ENCODE measurements at places on chromosomes 6 and 20.

- DNase-seq: no peak
Measured at GRCh38 chr6:17505062-17505476, 95.0 kb upstream of the FAM8A1 start.

DNA sequence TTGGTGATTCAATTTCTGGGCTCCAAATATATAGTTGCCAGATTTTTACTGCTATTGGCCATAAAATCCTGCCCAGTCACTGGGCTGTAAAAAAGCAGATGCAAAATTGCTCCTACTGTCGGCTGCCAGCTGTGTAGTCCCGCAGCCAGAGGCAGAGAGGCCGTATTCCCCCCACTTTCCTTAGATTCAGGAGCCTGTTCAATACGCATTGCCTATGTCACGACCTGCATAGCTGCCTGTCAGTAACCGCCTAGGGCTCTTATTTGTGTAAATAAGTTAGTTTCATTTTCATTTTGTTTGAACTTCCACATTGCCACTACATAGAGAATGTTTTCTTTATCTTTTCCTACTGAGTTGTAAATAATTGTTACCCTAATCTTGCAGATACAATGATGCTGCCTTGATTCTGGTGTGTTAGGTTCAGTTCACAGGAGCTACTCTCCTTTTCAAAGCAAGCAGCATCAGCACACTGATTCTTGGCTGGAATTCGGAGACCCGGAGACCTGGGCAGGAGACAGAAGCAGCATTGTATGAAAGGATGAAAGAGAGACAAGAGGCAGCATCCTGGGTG lies 46.0 kb upstream of the UST start:
- DNase-seq: peak; percentile 32

GRCh38 chr6:167588920-167589614 lies 237.6 kb upstream of the AFDN start:
- DNase-seq: no peak

DNA sequence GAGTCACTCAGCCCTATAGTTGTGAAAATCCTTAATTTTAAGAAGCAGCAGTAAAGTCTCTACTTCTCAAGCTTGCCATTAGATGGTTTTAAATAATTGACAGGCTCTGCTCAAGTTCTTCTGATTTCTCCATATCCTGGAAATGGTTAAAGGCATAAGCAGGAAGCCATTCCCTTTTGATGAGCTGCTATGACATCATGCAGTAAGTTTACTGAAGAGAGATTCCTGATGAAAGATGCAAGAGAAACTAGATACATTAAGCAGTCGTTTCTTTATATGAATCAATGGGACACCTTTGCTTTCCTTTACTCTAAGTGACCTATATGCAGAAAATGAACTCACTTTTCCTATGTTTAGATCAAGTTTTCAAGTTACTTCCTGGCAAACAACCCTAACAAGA lies 9.8 kb downstream of the POPDC3 start:
- no peak for DNase-seq

DNA sequence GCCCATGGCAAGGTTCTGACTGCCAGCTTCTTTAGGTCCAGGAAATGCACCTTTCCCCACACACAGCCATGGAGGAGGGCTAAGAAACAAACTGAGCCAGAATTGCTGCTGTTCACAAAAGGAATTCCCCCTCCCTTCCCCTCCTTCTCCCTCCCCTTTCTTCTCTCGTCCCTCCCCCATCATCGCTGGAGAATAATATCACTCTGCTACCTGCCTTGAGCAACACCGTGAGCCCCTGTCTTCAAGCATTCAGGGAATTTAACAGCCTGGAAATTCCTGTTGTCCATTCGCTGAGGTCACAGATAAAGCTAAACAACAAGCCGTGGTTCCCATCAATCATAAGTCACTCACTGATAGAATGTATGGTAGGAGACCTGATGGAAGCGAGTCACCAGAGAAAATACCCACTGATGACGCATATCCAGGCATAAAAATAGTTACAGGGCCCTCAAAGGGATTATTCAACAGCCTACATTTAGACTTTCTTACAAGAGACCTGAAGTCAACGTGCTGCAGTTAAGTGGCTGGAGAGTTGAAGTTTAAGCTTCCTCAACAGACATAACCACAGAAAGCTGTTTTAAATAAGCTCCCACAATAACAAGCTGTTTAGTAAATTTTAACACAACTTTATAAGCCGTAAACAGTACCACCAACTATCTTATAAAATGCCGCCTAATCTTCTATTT lies 59.7 kb downstream of the HIVEP2 start:
- peak; percentile 87 for DNase-seq

GRCh38 chr6:74510878-74511277 lies 695.0 kb downstream of the COL12A1 start:
- no peak for DNase-seq

- no peak for DNase-seq
Measured at GRCh38 chr6:166567107-166567506, 19.4 kb downstream of the RAMACL start.

- no peak for DNase-seq
Measured at GRCh38 chr6:108574457-108575141, 13.9 kb downstream of the FOXO3 start.

DNA sequence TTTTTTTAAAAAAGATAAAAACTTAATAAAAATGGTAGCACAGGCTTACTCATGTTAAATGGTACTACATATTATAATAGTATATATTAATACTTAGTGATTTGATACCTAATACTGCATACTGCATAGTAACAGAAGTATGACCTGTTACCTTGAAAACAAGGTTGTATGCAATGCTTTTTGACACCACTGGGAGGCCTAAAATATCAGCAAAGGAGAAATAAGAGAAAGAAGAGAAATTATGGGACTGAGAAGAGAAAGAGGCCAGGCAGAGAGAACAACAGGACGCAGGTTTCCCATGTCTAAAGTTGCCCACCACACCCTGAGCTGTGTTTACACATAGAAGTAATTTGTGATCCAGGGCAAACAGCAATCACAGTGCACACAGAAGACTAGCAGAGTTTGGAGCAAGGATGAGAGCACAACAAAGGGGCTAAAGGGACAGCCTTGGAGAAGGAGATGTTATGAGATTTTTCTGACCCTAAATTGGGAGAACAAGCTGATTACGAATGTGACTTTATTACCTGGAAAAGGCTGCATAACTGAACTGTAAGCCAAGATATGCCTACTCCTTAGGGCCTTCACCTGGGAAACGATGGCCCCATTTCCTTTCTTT lies 73.2 kb downstream of the ROS1 start:
- no peak for DNase-seq

- no peak for DNase-seq
Measured at GRCh38 chr20:43824309-43825050, 90.2 kb upstream of the TOX2 start.

GRCh38 chr6:89324304-89324703 lies 9.2 kb upstream of the GABRR2 start:
- DNase-seq: no peak

- DNase-seq: no peak
Measured at GRCh38 chr6:169794317-169795055, 43.1 kb downstream of the ERMARD start.

GRCh38 chr6:4350567-4351519 lies 215.5 kb upstream of the ECI2 start:
- no peak for DNase-seq

- DNase-seq: no peak
Measured at GRCh38 chr20:21601799-21602198, 87.9 kb upstream of the NKX2-2 start.

- DNase-seq: no peak
Measured at GRCh38 chr6:28673787-28674671, 148.3 kb downstream of the GPX5 start.

DNA sequence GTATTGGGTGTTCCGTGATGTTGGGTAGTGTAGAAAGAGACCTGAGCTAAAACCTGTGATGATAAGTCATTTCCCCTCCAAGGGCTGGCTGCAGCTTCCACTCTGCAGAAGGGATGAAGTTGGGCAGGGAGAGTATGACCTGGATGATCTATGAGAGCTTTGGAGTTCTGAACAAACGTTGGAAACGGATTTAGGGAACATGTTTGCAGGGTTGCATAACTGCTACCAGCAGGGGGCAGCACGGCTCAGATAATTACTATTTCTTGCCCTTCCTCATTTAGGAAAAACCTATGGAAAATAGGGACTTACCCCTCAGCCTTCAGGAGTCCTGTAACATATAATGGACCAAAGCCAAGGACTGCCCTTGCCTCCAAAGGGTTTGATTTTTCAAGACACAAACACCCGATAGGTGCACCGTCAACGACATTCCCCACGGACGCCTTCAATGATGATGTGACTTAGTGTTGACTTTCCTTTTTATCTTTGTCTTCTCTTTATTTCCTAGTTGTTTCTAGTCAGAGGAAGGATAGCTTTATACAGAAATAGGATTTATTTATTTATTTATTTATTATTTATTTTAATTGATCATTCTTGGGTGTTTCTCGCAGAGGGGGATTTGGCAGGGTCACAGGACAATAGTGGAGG lies 164.9 kb upstream of the SASH1 start:
- no peak for DNase-seq

DNA sequence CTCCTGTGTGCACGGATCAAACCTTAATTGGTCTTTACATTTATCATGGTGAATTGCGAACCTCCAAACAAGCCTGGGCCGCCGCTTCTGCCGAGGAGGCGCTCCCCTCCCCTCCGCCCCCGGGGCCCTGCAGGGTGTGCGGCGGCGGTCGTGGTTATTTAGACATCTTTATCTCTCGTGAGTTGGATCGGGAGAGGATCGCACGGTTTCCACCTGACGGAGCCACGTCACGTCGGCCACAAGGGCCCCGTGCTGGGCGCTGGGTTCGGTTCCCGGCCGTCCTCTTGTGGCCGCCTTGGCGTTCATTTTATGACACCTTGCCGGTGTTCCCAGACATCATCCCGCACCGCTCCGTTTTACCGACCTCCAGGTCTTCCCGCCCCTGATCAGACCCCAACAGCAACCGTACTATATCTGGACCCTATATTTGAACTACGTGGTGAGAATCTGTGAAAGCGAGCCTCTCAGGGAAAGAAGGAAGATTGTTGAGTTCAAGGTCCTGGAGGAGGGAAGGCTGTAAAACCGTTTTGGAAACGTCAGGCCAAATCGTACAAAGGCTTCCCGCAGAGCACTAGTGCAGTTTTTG lies 1.3 kb upstream of the CNR1 start:
- no peak for DNase-seq

GRCh38 chr6:37459981-37460800 lies 27.2 kb downstream of the CMTR1 start:
- no peak for DNase-seq

GRCh38 chr6:131688286-131688685 lies 12.9 kb downstream of the OR2A4 start:
- no peak for DNase-seq

DNA sequence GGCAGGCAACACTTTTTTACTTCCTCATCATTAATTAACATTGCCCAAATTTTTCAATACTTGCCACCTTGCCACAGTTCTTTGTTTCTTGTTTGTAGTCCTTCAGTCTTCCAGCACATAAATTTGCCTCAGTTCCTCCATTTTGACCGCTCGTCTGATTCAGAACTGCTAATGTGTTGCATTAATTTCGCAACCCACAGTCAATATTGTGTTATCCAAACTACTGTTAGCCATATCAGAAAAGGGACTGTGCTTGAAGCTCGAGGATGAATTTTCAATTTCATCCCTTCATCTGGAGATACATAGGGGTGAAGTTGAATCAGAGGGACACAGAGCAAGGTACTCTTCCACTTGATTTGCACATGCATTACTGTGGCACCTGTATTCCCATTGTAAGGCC lies 421.5 kb downstream of the CDKAL1 start:
- no peak for DNase-seq

DNA sequence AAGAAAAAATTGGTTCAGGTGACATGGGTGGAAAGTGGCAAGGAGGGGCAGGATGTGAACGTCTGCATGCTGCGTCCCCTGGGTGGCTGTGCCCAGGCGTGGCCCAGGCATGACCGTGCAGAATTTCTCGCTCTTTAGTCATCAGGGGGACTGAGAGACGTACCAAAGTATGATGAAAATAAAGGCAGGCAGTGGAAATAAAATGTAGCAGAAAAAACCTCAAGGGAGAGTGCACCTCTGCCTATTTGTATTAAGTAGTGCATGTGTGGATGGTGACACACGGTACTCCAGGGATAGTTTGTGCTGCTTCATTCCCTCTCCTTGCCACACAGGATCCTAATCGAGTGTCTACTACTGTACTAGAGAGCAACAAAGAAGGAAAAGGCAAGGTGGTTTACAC lies 81.1 kb downstream of the ATP9A start:
- no peak for DNase-seq

- DNase-seq: no peak
Measured at GRCh38 chr20:23291575-23292240, 58.9 kb upstream of the NXT1 start.

- no peak for DNase-seq
Measured at GRCh38 chr6:43873806-43874714, 104.0 kb downstream of the VEGFA start.

DNA sequence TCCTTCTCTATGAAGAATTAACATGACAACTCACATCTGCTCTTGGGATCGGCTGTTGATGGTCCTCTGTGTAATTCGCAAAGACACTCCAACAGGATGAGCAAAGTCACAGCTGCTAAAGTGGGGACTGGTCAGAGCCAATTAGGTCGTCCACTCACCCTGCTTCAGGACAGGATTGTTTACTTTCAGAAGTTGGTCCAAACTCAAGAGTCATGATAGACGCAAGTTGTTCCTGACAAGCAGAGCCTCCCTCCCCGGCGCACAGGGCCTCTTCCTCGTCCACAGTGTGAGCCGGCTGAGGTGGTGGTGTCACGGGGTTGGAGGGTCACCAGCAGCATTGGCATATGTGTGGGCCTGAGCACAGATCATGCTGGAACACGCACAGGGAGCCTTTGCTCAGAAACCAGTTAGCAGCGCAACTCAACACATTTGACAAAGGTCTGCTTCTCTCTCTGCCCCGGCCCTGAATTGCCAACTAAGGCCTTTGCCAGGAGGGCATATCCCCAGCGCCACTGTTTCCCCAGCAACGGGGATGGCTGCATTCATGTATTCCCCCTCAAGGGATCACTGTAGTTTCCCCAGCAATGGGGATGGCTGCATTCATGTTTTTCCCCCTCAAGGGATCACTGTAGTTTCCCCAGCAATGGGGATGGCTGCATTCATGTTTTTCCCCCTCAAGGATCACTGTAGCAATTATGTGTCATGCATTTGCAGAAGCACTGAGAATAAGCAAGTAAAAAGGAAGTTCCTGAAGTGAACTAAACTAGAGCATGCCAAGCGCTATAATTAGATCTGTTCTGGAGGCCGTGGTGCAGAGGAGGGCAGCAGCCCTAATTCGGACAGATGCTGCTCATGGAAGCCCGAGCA lies 111.7 kb downstream of the THBS2 start:
- DNase-seq: no peak

DNA sequence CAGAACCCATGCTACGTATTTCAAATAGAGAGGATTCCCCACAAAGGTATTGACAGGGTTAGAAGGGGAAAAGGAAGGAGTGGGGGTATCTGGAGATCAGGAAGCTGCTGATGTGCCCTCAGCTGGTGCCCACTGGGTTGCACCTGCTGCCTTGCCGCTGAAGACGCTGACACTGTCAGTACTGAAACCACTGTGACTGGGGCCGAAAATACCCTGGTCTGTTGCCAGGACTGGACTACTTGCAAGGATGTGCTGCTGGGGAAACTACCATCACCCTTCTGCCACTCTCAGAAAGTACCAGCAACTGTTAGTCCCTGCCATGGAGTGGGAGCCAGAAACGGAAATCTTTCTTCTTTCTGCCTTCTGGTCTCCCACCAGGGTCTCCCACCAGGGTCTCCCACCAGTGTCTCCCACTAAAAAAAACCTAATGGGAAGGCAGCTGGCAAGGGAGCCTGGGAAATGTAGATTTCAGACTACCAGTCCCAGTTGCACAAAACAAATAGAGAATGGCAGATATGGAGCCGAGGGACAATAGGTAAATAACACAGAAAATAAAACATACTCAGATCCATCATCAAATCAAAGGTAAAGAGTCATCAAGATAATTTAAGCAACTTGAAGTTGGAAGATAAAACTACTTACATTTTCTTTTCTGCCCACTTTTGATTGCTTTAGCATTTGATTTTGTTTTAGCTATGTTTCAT lies 204.8 kb downstream of the TPBG start:
- no peak for DNase-seq
